ENCODE measurements at places on chromosomes 6 and 20. TPM values are rescaled to one million over a fixed set of nuclear protein-coding genes. Genes with fewer than 3 reads are reported as not detected.

DNA sequence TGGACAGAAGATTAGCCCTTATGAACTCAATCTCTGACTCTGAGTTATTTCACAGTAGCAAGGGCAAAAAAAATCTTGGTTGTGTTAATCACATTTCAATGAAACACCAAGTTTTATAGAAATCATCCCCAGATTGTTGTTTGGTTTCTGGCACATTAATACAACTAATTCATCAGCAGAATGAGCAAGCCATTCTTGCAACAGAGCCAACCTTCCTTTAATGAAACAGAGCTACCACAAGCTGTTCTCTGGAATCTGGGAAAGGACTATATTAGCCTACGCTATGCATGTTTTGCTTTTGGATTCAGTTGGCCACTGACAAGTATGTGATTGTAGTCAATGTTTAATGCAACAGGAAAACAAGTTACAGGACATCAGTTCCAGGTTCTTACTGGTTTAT is 13.8 kb upstream of the POPDC3 start:
- DNase-seq, result no peak

GRCh38 chr6:43086022-43086658 is 10.0 kb downstream of the PTK7 start:
- DNase-seq, result no peak

Gene ZSCAN23
- 3.0 TPM for total RNA-seq

Gene TMEM74B
- total RNA-seq, result 1.1 TPM

DNA sequence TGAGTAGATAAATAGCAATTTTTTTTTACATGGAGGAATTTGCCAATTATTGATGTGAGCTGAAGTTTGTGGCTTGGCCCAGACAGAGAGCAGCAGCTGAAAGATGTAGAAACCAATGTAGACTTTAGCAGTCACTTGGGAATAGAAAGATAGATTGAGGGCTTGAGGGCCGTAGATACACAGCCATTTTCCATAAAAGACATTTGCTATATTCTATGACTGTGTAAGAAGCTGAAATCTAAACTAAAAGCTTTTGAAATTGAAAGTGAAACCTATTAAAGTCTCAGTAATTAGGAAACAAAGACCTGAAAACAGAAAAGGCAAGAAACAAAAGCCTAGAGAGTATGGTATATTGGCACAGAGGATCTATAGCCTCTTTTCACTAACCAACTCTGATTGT is 332.7 kb downstream of the CENPW start:
- no peak for DNase-seq

DNA sequence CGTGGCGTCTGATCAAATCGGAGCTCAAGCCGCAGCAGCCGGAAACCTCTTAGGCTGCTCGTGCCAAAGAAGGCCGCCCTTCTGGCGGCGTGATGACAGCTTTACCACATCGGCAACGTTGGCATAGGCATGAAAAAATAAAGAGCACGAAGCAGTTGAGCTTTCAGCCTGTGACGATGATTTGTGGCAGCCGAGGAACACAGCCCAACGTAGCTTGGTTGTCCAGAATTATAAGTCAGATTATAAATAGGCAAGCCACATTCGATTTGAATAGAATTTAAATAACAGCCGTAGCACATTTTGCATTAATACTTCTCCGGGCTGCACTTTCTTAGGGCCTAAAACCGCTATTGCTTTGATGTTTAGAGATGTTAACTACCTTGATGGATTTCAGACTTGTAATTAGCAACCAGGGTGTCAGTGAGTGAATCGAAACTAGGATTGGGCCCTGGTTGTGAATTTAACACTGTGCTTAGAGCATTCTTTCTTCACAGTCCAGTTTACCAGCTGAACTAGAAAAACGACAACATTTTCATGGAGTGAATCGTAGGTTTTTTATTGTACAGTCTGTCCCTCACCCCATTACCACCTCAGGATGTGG is 864 bp upstream of the BCLAF1 start:
- DNase-seq, result peak; percentile 76

GRCh38 chr6:29227235-29227634 is 56.5 kb downstream of the OR2J2 start:
- no peak for DNase-seq

DNA sequence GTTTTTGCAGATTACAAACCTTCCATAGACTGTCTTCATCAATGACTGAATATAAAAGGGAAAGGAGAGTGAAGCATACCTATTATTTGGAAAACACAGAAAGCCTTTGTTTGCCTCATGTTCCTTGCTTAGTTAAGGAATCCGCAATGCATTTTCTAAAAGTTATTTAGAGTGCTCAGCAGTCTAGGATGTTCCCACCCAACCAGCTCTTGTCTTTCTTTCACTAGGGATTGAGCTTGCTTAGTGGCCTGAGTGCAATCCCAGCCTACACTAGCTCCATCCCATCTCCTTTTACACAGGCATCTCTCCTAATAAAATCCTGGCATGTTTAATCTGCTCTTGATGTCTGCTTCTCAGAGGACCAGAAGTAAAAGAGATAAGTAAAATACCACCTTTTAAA is 850.5 kb upstream of the GJE1 start:
- DNase-seq, result no peak

GRCh38 chr6:67933278-67933677 is 701.8 kb upstream of the ADGRB3 start:
- DNase-seq, result no peak

Gene HLA-DQA1
- total RNA-seq, result 4.4 TPM

Gene FNDC1
- 2.1 TPM for total RNA-seq
